ENCODE measurements at places on chromosomes 2 and 18.

DNA sequence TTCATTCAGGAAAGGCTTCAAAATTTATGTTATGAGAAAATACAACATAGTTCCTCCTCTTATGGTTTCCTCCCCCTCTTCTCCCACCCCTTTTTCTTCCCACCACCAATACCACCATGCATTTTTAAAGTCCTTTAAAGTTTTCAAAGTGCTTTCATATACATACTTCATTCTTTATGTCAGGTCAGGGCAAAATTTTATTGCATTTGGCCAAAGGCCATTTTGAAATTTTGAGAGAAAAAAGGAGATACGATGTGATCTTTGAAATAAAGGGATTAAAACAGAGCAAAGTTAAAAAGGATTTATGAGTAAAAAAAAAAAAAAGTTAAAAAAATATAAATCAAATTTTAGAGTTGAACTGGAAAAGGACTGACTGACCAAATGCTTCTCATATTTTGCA lies 792.5 kb upstream of the FANCL start:
- DNase-seq, result no peak

DNA sequence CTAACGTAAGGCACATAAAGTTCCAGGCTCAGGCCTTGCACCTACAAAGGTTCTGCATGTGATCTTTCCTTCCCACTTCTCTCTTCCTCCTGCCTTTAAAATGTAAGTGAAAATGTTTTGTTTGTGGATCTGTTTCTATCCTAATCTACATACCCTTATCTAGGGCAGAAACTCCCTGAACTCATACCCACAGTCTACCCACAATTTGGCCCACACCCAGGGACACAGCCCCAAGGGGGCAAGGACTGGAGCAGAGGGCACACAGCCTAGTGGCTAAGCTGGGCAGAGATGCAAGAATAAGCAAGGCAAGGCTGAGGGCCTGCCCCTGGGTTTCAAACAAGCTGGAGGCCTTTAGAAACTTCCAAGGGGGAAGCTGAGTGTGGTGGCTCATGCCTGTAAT lies 71.0 kb downstream of the HS1BP3 start:
- no peak for DNase-seq

DNA sequence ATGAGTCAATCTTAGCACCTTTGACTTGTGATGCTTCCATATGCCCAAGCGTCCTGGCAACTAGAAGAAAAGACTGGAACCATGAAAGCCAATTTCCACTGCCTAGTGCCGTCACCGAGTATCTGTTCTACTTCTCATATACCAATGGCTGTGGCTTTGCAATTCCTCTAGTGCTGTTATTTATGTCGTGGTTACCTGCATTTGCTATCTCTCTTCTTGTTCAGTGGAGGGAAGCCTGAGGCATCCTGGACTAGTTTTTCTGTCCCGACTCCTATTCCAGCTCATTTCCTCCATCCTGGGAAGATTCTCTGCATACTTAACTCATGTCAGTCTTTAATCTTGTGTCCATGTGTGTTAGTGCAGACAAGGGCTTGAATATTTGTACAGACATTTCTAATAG lies 117.9 kb downstream of the FEZ2 start:
- DNase-seq, result no peak

- DNase-seq, result no peak
These were observed 131.6 kb upstream of the FN1 start for GRCh38 chr2:215567504-215567903.

DNA sequence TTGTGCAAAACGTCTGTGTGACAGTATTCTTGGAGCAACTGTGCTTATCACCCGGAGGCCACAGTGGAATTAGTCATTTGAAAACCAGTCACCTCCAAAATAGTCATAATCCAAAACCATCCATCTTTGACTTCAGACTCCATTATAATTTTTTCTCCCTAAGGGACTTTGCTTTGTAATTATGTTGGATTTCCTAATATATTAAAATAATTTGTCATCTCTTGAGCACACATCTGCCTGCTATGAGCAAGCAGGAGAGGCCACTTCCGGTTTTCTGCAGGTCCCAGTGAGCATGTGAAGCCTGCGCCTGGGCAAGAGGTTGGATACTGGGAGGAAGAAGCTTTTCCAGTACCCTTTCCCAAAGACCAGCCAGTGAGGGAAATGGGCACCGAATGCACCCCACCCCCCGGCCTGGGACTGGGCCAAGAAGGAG lies 57.7 kb downstream of the ODC1 start:
- no peak for DNase-seq

- no peak for DNase-seq
These were observed 95.7 kb downstream of the ASXL3 start for GRCh38 chr18:33673689-33674088.
